ENCODE measurements at places on chromosomes 6 and 20.

DNA sequence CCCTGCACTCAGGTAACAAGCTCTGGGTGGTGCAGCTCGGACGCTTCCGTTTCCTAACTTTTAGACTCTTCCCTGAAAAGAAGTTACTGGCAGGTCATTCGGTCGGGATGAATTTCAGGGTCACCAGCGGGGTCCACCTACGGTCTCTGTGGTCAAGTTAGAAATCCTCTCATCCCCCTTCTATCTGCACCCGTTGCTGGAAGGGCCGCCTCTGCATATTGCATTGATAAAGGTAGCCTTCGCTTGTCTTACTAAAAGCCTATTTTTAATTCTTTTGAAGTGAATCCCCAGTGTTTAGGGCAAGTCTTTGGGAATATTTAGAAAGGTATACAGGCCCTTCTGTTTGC, 47.3 kb downstream of the LRRN4 start:
- DNase-seq, result no peak

DNA sequence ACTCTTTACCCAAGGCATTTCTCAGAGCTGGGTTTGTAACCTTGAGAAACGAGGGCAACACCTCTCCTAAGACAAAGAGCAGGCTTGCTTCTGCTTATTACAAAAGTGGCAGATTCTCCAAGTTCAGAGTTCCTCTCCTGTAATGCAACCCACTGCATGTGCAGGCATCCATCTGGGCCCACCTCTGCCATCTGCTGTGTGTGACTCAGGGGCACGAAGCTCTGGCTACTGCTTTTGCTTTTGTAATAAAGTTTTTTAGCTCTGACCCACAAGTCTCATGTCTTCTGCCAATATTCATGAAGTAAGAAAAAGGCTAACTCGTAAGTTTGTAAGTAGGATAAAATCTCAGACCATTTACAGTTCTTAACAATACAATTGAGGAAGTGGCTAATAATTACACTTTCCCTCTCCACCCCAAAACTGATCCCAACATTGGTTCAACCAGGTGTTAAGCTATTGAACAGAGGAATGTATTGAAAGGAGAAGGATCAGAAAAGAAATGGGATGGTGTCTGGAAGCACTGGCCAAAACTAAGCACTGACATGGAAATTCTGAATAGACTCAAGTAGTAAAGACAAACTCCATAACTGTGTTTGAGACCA, 51.7 kb upstream of the SMLR1 start:
- no peak for DNase-seq

DNA sequence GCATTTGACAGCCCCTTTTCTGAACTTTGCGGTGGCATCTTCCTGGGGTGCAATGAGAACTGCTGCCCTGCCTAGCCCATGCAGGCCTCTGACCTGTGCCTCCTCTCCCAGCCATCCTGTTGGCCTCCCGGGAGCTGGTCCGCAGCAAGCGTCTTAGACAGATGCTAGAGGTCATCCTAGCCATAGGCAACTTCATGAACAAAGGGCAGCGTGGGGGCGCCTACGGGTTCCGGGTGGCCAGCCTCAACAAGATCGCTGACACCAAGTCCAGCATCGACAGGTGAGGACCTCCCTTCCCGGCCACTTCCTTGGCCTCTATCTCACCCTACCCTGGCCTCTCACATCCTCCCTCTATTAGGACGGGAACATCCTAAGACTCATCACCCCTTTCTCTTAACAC, 37.6 kb downstream of the MOCS1 start:
- DNase-seq, result no peak

- DNase-seq, result no peak
These were observed 19.1 kb downstream of the PTPRA start for GRCh38 chr20:2892376-2892775.

DNA sequence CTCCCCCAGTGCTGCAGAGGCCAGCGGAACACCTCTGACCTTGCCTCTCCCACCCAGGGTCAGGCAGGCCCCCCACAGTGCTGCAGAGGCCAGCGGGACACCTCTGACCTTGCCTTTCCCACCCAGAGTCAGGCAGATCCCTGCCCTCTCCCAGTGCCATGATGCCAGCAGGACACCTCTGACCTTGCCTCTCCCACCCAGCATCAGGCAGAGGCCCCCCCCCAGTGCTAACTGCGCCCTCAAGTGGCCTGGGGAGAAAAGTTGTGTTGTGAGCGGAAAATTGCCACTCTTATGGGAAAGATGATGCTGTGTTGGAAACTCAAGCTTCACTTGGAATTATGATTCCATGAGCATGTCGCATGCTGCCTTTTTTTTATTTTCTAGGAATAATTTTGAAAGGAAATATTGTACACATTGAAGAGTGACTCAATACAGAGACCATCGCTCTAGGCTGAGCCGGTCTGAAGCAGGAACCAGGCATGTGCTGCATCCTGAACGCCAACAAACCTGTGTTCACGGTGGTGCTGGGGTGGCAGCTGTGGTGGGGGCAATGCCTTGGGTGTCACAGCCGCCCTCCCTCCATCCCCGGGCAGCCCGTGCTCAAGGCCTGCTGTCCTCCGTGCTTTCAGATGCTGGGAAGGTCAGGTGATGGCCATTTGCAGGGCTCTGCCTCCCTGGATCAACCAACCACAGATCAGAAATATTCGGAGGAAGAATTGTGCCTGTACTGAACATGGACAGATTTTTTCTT, 98.6 kb downstream of the CDH4 start:
- DNase-seq, result no peak

DNA sequence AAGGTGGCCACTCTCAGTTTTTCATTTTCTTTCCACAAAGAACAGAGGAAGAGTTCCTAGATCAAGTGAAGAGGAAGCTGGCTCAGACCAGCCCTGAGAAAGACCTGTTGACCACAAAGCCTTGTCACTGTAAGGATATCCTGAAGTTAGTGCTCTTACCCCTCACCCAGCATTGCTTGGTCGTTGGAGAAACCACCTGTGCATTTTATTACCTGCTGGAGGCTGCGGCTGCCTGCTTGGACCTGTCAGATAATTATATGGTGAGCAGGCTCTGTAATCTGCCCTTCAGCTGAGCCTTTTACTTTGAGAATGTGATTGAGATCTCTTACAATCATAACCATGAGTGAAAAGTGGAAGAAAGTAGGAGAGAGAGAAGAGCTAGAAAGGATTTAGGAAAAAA, 21.9 kb downstream of the TREML1 start:
- DNase-seq, result no peak

DNA sequence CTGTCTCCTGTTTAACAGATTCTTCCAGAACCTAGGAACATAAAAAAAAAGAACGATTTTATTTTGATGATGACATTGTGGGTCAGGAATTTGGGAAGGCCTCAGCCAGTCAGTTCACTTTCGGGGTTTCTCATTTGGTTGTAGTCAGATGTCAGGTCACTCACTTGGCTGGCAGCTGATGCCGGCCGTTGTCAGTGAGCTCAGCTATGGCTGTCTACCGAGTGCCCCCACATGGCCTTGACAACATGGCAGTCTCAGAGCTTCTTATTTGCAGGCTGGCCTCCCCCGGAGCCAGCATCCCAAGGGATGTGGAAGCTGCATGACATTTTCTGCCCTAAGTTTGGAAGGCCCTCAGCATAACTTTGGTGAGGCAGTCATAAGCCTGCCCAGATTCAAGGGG, 11.5 kb downstream of the RNF217 start:
- no peak for DNase-seq

DNA sequence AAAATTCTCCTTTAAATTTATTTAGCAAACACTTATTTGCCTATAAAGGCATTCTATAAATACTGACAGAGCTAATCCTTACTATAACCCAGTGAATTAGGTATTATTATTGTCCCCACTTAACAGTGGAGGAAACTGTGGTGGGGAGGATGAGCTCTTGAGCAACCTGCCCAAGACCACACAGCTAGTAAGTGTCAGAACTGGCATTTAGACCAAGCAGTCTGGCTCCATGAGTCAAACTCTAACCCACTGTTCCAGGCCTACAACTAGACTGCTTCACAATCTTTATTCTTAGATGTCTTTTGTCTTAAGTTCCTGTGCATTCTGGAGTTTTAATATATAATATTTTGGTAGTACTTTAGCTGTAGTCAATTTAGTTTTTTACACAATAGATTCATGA, 530.8 kb downstream of the BCKDHB start:
- DNase-seq, result no peak

- DNase-seq, result peak; percentile 87
These were observed 38.2 kb downstream of the MICA start for GRCh38 chr6:31441365-31442267.

DNA sequence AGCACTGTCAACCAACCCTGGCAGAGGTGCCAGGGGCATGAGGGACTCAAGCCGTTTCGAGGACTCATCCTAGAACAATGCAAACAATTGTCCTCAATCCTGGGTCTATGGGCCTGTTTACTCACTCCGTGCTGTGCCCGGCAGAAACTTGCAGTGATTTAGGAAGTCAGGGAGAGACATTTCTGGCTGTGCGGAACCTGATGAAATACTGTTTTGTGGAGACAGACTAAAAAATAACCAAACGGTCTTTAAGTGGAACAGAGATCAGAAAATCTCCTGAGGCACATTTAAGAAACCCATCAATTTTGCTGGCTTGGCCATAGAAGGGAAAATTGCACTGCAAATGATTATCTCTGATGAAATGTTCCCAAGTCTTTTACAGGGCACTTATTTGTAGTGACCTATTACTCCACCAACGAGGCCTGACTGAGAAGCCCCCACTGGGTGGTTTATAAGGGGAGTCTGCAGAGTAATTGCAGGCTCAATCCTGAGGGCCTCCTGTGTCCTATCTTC, 79.8 kb upstream of the KCNK16 start:
- DNase-seq, result no peak
